SW480 (cell line): ENCODE measurements at places on chromosomes 3 and 15.

DNA sequence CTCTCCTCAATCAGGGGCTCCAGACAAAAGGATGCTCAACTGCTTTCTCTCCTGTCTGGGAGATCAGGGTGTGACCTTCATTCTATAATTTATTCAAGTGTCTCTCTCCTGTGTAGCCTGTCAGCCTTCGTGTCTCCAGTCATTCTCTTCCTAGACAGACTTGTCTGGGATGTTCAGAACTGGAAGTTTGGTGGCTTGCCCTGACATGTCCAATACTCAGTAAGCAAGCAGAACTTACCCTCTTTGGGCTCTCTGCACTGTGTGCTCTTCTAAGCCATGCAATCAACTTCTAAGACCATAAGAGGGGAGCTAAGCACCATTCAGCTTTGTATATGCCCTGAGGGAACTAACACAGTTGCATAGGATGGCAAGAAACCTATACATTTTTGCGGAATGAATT, 14.1 kb downstream of the ACKR2 start:
- no peak for DNase-seq

- no peak for DNase-seq
These were observed 68.1 kb upstream of the ATP2C1 start for GRCh38 chr3:130825762-130826299.

DNA sequence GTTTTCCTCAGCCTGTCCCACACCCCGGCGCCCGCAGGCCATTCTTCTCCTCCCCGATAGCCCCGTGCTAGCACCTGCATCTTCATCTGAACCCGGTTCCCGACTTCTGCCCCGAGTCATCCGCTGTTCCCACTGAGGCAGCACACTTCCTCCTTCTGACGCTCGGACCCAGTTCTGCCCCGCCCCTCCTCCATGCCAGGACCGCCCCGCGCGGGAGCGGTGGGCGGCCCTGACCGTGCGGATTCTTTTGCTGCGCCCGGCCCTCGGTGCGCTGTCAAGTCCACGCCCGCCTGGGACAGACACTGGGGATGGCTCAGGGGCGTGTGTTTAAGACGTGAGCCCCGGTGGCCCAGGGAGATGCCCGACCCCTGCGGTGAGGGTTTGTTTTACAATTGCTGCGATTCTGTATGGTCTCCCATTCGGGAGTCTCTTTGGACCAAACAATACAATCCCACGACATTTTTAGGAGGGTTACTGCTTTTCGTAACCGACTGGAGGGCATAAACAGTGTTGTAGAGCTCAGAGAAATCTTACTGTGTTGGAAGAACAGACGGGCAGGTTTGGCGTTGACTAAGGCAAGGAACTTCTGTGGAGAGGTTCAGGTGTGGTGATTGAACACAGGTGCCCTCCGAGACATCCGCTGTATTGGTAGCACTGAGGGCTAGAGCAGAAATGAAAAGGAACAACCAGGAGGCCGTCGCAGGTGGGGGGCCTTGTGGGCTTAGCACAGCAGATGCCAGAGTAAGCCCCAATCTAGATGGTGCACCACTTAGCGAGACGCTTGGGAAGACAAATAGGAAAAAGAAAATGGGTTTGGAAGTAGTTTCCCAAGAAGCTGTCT, 716 bp downstream of the PTPN23 start:
- DNase-seq = peak; percentile 79

- DNase-seq = peak; percentile 17
These were observed 65.8 kb downstream of the SV2B start for GRCh38 chr15:91165850-91166249.

DNA sequence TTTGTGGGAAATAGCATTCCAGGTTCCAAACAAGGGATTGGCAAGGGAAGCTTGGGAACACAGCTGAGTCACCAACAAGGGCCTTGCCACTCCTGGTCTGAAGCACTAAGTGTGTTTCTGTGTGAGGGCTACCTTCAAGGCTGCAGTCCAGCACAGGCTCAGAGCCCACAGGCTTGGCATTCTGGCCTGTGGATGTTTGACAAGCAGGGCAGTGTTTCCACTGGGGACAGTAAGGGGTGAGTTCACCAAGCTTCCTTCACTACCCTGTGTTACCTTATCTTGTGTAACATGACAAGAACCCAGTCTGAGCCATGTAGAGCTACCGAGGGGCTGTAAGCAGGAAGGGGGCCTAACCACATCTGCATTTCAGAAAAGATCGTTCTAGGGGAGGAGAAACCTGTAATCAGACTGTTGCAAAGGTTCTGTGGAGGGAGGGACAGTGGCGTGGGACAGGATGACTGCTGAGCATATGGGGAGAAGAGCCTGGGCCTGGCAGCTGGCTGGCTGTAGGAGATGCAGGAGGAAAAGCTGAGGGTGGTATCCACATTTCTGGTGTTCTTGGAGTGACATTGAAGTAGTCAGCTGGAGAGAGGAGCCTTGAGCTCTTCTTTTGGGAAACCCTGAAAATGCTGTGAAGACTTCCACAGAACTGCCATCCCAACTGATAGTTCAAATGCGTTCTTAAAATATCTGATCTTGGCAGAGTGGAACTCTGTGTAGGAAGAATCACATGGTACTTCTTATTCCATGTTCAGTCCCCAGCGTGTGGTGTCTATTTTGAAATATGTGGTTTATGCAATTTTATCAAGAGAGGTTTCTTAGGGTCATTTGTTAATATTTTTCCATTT, 61.3 kb downstream of the CTDSPL start:
- DNase-seq = peak; percentile 78

GRCh38 chr15:39125904-39126303, 455.0 kb upstream of the THBS1 start:
- peak; percentile 31 for DNase-seq

DNA sequence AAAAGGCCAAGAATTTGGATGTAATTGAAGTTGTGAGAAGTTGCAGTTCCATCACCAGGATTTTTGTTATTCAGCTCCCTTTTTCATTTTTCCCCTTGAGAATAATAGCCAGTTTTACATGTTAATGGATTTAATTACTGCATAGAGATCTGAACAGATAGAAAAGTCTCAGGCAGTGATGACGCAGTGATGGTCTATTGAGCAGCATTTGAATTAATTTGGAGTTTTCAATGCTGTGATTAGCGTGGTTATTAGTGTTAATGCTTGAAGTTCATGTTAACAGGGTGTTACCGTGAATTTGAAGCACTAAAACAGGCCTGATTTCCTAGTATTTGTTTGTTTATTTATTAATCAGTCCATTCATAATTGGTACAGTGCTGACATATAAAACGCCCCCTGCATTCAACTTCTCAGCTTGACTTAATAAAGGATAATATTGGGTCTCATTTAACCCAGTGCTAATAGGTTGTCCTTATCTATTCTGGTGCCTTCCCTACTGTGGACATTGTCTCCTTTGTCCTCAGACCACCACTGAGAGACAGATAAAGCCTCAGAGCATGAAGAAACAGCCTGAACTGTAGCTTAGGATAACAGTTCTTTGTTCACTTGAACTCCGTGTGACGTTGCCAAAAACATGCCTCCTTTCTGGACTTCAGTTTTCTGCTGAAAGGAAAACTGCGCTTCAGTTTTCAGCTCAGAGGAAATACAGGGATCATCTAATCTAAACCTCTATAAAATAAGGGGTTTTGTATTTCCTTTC, 82.4 kb downstream of the RTP4 start:
- DNase-seq = no peak

DNA sequence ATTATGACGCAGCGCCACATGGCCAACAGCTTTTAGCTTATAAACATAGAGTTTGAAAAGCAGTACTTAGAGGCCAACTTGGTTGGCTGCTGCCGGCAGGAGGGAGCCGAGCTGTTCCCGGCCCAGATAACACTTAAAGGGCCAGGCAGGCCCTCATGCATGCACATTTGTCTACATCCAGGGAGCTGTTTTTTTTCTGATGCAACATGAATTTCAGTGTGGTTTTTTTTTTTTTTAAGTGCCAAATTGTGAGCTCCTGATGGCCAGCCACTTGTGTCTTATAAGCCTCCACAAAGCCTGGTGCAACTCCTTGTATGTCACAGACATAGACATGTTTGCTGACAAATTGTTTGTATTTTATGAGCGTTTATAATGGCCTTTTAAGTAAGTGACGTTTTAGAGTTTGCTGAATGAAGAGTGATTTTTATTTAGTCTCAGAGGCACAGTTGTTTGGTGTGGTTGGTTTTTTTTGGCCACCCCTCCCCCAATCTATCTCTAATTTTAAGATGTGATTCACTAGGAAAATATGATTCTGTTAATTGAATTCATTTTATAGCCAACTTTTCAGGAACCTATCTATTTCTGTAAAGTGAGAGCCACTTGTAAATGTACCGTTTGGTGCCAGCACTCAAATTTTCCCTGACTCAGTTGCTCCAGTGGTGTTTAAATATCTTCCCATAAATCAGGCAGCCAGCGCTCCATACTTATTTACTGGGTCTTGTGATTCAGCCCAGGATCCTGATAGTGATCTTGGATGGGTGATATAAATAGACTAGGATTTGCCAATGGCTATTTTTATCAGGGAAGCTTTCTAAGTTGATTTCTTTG, 134.3 kb downstream of the VGLL4 start:
- DNase-seq = no peak

GRCh38 chr3:149460117-149460516, 14.4 kb upstream of the TM4SF4 start:
- no peak for DNase-seq

DNA sequence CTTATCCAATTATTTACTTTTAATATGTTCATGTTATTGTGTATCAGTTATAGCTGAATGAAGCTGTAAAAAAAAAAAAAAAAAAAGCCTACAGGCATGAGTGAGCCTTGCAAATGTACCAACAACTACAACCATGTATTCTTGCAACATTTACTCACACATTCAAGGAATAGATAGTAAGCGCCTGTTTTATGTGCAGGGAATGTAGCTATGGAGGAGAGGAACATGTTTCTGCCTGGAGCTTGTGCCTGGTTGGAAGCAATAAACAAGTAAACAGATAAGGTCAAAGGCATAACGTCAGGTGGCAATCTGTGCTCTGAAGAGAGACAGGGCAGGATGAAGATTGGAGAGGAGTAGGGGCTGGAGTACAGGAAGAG, 111.2 kb downstream of the DNAJB8 start:
- DNase-seq = no peak

DNA sequence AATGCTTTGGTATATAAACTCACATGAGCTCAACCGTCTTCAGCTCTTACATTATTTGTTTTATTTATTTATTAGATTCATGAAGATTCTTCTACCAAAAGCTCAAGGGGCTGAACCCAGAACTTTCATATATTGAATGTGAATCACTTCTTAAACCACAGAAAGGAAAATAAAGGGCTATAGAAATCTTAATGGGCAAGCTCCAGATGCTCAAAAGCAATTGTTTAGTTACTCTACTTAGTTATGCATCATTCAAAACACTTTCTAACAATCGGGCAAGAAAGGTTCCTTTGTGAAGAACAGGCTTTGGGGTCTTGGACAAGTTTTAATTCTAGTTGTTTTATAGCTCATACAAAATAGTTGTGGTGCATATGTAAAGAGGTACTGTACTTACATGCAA, 380.2 kb downstream of the TIGIT start:
- DNase-seq = peak; percentile 14

GRCh38 chr3:188749010-188749617, 422.7 kb upstream of the TPRG1 start:
- no peak for DNase-seq
